ENCODE measurements at places on chromosomes 4 and X. TPM values are rescaled to one million over a fixed set of nuclear protein-coding genes. Genes with fewer than 3 reads are reported as not detected.

DNA sequence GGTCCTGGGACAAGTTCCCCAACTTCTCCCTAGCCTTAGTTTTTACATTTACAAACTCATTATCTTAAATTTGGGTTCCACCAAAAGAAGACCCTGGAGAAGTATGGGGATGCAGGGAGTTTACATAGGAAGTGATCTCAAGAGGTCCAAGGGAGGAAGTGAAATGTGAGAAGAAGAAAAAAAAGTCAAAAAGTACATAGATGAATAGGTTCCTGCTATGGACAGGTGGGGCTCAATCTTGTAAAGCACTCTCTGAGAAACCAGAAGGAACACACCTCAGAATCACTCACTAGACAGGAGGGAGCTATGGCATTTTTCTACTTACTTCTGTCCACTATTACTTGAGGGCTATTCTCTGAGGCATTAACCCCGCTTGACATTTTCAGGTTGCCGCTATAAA lies 56.6 kb downstream of the ARHGAP6 start:
- no peaks in the 10 kb centered on the region for H3K36me3 ChIP-seq
- no peak overlapping the region for H3K27ac ChIP-seq
- H3K4me3 ChIP-seq = no peak overlapping the region

GRCh38 chr4:34066126-34066525 lies 2178.2 kb downstream of the ARAP2 start:
- H3K27ac ChIP-seq = no peak overlapping the region
- H3K4me1 ChIP-seq = no peaks in the 10 kb centered on the region
- no peak overlapping the region for H3K4me3 ChIP-seq
- H3K27me3 ChIP-seq = no peaks in the 10 kb centered on the region

DNA sequence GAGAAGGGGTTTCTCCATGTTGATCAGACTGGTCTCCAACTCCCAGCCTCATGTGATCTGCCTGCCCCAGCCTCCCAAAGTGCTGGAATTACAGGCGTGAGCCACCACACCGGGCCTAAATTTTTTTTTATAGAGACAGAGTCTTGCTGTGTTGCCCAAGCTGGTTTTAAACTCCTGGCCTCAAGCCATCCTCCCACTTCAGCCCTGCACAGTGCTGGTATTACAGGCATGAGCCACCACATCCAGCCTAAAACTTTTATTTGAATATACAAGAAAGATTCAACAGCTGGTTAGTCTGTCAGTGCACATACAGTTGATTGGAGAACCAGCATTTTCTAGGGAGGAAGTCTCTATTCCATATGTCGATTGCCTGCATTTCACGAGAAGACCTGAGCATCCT lies 91.2 kb downstream of the LRP2BP start:
- H3K4me3 ChIP-seq = no peak overlapping the region
- H3K27me3 ChIP-seq = peaks cover 3% of the 10 kb centered on the region
- H3K4me1 ChIP-seq = no peaks in the 10 kb centered on the region
- H3K27ac ChIP-seq = peak overlapping the region; percentile 3
- H3K36me3 ChIP-seq = peaks cover 9% of the 10 kb centered on the region

DNA sequence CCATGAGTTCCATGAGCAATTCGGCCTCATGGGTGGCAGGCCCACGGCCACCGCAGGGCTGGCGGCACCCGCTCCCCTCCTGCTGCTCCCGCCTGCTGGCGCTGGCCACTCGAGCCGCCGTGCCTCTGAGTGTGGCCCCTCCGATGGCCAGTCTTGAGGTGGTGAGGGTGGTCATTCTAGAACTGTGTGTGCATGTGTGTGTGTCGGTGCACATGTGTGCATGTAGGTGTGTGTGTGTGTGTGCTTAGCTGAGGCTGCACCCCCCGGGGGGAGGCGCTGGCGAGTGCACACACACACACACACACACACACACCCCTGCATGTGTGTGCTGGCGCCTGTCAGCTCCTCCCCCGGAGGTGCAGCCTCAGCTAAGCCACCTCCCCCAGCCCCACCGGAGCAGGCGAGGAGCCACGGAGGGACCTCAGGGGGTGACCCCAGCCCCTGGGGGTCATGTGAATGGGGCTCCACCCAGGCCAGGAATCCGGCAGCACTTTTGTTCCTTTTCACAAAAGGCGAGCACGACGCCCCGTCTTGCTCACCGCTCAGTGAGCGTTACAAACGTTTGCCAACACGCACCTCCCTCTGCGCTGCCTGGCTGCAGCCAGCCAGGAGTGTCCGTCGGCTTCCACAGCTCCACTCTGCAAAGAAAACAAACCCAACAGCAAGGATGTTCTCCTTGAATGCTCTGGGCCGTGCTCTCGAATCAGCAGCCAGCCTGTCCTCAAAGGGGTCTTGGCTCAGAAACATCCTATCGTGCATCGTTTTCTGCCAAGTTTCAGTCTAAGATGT lies 29.9 kb downstream of the FGFRL1 start:
- DNase-seq = no peak
- H3K27ac ChIP-seq = no peak overlapping the region
- peaks cover 6% of the 10 kb centered on the region for H3K27me3 ChIP-seq
- no peaks in the 10 kb centered on the region for H3K36me3 ChIP-seq
- no peaks in the 10 kb centered on the region for H3K4me1 ChIP-seq
- H3K4me3 ChIP-seq = no peak overlapping the region

- H3K36me3 ChIP-seq = no peaks in the 10 kb centered on the region
- no peak overlapping the region for H3K27ac ChIP-seq
- no peak for DNase-seq
- no peaks in the 10 kb centered on the region for H3K4me1 ChIP-seq
- no peaks in the 10 kb centered on the region for H3K27me3 ChIP-seq
Observed at GRCh38 chr4:137312257-137312656, 220.0 kb downstream of the PCDH18 start.

- no peak for DNase-seq
- H3K36me3 ChIP-seq = no peaks in the 10 kb centered on the region
- H3K4me3 ChIP-seq = no peak overlapping the region
- no peaks in the 10 kb centered on the region for H3K4me1 ChIP-seq
Observed at GRCh38 chr4:26076000-26076587, 162.1 kb downstream of the SMIM20 start.

DNA sequence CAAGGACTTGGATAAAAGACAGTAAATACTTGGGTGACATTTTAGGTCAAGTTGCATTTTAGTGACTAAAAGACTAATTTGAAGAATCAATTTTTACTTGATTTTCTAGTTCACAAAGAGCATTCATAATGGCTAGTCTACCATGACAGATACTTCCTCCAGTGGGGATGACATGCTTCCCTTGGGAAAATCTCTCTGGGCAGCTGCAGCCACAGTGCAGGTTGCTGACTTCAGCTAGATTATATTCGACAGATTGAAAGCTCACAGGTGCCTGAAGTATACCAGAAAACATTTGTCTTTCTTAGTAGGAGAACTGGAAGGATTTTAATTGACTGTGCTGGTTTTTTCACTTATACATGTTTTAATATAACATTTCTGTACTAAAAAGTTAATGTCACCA lies 209.6 kb upstream of the MAGEB2 start:
- H3K27ac ChIP-seq = no peak overlapping the region
- DNase-seq = no peak
- peaks cover 4% of the 10 kb centered on the region for H3K4me1 ChIP-seq
- no peaks in the 10 kb centered on the region for H3K36me3 ChIP-seq

- H3K27me3 ChIP-seq = peaks cover 1% of the 10 kb centered on the region
- peaks cover 10% of the 10 kb centered on the region for H3K4me1 ChIP-seq
- H3K27ac ChIP-seq = peak overlapping the region; percentile 74
- no peak overlapping the region for H3K4me3 ChIP-seq
- peaks cover 4% of the 10 kb centered on the region for H3K36me3 ChIP-seq
- no peak for DNase-seq
Observed at GRCh38 chr4:182776376-182777105, 140.6 kb downstream of the DCTD start.

DNA sequence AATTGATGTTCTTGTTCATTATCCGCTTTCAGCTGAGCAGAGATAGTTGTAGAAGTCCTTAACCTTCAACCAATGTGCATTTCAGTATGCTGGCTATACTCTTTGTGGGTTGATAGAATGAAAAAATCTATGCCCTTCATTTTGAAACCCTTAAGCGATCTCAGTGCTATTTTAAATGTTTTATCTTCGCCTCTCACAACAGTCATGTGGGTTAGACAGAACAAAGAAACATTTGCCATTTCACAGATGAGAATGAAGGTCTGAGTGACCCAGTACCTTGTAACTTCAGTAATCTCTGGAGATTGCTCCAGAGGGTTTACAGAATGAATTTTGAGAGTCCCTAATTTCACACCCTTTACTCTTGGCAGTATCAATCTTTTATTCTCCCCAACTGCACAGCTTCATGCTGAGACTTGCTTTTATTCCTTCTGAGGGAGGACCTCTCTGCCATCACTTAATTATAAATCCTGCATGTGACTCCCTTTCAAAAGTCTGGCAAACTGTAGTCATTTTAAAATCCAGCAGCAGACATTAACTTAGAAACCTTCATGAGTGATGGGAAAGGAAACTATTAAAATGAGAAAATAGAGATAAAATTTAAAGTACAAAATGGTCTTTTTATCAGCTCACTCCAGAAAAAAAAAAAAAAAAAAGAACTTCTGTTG lies 921.5 kb downstream of the RAB28 start:
- H3K36me3 ChIP-seq = no peaks in the 10 kb centered on the region
- no peak for DNase-seq
- no peak overlapping the region for H3K27ac ChIP-seq
- H3K4me1 ChIP-seq = no peaks in the 10 kb centered on the region

GRCh38 chrX:49292400-49293362 lies 10.8 kb upstream of the GAGE10 start:
- H3K4me3 ChIP-seq = no peak overlapping the region
- no peak for DNase-seq
- no peak overlapping the region for H3K27ac ChIP-seq
- H3K27me3 ChIP-seq = peaks cover 2% of the 10 kb centered on the region
- H3K36me3 ChIP-seq = no peaks in the 10 kb centered on the region
- no peaks in the 10 kb centered on the region for H3K4me1 ChIP-seq

WDFY3 gene
- total RNA-seq = 94.8 TPM

SPIN4 gene
- 135 TPM for total RNA-seq

ENPP6 gene
- total RNA-seq = 0.41 TPM

PCDH7 gene
- total RNA-seq = 6.1 TPM

All from endothelial cell (in vitro differentiated cells).